ENCODE measurements at places on chromosomes 11 and 22. TPM values are rescaled to one million over a fixed set of nuclear protein-coding genes. Genes with fewer than 3 reads are reported as not detected.
A peak's percentile ranks its signal among the peaks of the same experiment; 100 is the strongest.

EMID1 gene
- polyA plus RNA-seq, result 25.5 TPM

TTC36 gene
- polyA plus RNA-seq, result 12.7 TPM

DNA sequence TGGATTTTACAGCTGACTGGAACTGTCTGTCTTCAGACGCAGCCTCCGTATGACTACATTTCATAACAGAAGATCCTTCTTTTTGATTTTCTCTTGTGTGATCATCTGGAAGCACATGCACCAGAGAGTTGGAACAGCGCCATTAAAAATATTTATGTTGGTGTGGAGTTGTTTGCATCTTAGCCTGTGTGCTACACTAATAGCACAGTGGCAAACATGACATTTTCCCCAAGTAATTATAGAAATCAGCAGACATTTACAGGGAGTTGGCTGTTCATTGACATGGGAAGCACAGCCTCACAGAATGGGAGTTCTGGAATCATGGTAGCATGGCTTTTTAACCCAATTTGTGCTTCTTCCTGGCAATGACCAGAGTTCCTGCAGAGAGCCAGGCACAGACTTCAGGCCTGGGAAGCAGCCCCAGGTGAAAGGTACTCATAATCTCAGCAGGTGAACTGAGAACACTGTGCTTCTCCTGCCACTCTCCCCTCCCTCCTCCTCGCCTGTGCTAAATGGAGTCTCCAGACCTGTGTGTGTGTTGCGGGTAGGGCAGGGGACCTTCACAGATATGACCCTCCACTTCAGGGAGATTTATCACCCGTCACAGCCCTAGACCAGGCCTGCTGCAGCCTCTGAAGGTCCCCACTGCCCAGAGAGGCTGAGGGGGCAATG, 82.8 kb upstream of the PLET1 start:
- DNase-seq, result no peak

- no peak for DNase-seq
Measured at GRCh38 chr11:119910051-119910450, 181.1 kb upstream of the NECTIN1 start.

DNA sequence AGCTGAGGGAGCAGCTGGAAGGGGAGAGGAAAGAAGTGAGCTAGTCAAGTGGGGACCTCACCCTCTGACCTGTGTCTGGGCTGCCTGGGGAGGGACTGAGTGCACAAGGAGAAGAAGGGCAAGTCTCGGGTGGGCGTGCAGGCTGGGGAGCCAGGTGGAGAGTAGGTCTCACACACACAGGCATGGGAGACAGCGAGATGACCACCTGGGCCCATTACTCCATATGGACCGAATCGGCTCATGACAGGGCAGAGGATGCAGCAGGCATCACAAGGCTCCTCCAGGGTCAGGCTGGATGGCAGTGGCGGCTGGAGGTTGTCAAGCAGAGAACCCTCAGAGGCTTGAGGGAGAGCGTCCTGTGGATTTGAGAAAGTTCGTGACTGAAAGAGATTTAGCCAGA, 63.5 kb downstream of the CEP164 start:
- DNase-seq, result no peak

DNA sequence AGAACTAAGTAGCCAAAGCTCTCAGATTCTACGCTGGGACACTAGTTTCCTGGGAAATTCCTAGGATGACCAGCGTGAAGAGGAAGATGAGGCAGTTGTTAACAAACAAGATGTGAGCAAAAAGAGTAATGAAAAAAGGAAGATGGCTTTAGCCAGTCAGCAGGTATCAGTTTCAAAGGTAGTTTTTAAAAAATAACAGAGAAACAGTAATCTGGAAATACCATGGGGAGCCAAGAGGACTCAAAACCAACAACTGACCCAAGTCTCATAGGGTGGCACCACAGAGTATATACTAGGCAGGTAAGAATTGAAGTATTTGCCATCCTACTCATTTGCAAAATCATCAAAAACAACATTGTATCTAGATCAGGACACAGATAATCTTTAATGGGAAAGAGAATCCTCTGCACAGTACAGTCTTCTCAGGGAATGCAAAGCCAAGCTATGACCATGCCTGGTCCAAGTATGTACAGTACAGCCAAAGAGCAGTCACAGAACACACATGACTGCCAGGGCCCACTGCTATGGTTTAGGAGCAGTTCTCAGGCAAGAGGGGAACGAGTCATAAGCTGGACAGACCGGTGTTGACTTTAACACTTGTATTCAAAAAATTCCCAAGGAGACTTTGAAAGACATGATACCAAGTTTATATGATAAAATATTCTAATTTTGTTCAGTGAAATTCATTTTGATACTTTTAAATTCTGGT, 20.6 kb downstream of the MSANTD4 start:
- DNase-seq, result no peak

- DNase-seq, result no peak
Measured at GRCh38 chr22:46287873-46288751, 8.6 kb upstream of the GTSE1 start.

GRCh38 chr11:8775332-8775731, 92.7 kb downstream of the RPL27A start:
- DNase-seq, result no peak

DNA sequence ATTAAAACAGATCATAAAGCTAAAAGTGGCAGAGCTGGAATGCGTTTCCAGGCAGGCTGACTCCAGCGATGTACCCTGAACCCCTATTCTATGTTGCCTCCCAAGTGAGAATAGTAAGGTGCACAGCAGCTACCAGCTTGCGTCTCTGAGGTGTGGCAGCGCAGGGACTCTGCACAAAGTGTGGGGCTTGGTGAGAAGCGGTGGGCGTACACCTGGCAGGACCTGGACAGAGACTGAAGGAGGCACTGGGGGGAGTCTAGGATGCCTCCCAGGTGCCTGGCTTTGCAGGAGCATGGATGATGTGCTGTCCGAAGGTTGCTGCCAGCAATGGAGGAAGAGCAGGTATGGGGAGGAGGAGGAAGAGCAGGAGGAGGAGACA, 42.9 kb downstream of the AMPD3 start:
- no peak for DNase-seq

GRCh38 chr11:69820441-69820840, 1.2 kb upstream of the FGF3 start:
- DNase-seq, result no peak

ANGPTL5 gene
- not detected for polyA plus RNA-seq

GRCh38 chr22:47030881-47031627, 268.6 kb downstream of the TBC1D22A start:
- DNase-seq, result no peak

DNA sequence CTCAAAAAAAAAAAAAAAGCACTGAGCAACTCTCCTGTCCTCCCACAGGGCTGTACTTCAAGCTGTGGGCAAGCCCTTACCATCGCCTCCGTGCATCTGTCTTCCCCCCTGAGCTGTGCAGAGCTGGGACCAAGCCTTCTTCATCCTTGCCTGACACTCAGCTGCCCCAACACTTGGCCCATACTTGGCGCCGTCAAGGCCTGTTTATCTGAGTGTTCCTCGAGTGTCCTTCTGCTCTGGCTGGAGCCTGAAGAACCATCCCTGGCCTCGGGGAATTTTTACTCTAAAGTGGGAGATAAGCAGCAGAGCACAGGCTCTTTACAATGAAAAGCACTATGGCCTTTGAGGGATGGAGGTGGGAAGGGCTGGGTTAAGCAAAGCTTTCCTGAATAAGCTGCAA, 1.6 kb upstream of the TIRAP start:
- DNase-seq, result no peak

- no peak for DNase-seq
Measured at GRCh38 chr22:41983513-41984405, 14.5 kb downstream of the SEPTIN3 start.

- DNase-seq, result no peak
Measured at GRCh38 chr11:73498343-73498742, 99.6 kb downstream of the FAM168A start.

MS4A4E gene
- polyA plus RNA-seq, result not detected

DNA sequence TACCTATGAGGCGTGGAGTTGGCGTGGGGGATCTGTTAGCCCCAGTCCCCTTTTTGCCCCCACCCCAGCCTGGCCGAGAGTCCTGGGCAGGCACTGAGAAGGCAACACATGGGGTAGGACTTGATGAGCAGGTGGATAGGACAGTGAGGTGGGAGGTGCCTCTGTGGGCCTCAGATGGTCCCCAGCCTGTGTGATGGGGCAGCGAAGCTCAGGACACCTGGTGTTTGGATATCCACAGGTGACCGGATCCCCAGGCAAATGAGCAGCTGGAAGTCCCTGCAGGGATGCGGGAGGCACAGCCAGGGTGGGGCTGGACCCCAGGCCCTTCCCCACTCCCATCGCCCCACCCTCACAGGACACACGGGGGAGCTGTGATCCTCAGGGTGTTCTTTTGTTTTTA, 9.7 kb downstream of the FBLN1 start:
- DNase-seq, result no peak

DNA sequence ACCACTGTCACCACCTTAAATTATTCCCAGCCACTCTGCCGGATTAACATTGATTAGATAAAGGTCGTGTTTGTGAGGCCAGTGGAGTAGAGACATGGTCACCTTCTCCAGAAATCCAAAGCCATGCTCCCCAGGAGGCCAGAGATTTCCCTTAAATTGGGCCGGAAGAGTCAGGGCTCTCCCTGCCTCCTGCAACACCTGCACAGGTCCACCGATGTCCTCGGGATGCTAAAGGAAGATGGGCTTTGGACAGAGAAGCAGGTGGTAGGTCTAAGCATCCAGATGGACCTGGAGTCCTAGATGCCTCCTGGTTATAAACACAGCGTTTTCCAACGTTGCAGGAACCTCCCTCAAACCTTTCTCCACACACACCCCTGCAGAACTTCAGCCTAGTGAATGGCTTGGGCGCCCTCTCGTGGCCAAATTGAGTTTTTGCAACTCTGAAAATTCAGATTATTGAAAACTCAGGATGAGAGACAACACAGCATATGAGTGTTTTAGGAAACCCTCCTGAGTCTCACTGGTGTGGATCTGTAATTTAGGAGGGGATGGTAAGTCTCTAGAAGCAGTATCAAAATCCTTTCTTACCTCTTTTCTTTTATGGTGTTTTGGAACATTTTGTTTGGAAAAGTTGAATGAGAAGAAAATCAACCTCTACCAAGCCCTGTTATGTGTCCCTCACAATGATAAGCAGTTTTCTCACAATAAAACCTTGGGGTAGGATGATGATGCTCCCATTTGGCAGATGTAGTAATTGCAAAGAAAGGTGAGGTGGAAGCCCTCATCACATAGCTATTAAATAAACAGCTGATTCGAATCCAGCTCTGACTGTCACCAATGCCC, 109.6 kb downstream of the RRAS2 start:
- DNase-seq, result peak; percentile 74

SCN4B gene
- polyA plus RNA-seq, result 1.4 TPM

- DNase-seq, result no peak
Measured at GRCh38 chr11:88807349-88807748, 258.4 kb downstream of the GRM5 start.

CD6 gene
- 0.24 TPM for polyA plus RNA-seq

DNA sequence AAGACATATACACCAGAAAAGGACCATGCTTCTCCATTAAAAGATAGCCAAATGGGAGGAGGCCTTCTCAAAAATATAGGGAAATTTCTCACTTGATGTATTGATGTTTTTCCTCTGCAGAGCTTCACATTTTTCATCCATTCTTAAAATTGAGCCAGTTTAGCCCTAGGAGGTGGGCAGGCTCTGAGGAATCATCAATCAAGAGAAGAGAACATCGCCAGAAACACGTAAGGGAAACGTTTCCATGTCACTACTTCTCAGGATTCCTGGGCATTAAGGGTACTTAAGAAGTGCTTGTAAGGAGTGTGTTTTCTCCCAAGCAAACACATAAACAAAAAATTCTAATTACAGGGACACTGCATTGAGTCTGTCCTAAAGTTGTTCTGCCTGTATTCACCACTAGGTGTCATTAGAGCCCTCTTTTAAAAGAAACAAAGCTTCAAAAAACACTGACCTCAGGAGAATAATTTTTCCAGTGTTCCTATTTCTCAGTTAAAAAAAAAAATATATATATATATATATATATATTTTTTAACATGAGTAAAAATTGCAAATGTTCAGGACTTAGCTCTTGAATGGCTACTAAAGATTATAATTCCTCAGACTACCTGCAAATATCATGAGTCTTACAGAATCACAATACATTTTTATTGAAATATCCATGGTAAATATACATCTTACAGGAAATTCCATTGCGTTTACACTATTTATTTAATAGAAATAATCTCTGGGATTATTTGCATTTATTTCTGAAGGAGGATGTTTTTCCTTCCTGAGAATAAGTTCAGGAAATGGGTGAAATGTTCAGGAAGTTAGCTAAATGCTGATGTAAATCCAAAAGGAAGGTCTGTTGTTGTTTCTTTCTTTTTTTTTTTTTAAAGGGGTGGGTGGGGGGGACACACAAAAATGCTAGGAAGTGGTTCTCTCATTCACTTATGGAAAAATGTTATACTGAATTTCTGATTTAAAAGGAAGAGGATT, 16.0 kb downstream of the FZD4 start:
- peak; percentile 90 for DNase-seq

DNA sequence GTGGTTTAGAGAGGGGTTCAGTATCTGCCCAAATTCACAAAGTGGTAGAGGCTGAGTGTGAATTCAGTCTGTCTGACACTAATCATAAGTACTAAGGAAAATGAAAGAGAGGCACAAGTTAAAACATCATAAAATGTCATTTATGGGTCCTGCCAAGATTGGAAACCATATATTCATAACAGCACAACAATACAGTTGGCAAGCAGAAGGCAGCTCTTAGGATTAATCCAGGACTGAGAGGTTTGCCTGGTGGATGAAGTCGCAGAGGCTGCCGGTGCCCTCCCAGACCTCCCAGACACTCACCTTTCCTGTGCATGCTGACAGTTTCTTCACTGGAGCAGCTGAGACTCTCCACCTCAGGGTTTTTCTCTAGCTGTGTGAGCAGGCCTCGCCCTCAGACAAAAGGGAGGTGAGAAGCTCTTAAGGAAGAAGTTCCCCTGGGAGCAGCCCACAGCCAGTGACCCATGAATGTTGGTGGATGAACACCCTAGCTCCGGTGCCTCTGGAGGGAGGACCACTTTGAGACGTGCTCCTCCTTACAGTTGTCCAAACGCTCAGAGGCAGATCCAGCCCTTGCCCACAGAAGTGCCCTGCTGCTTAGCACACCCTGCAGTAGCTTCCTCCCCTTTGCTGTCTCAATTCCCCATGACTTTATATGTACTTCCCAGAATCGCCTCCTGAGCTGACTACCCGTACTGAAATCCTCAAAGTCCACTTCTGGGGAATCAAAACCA, 43.7 kb downstream of the MAML2 start:
- DNase-seq, result no peak

CRYAB gene
- polyA plus RNA-seq, result 1,857 TPM

PNPLA5 gene
- not detected for polyA plus RNA-seq

GRCh38 chr11:22677153-22677903, 10.9 kb downstream of the GAS2 start:
- DNase-seq, result no peak

- no peak for DNase-seq
Measured at GRCh38 chr11:75840522-75840921, 25.5 kb downstream of the UVRAG start.

- no peak for DNase-seq
Measured at GRCh38 chr11:75481922-75482606, 43.7 kb downstream of the GDPD5 start.

CNIH2 gene
- not detected for polyA plus RNA-seq

STX3 gene
- polyA plus RNA-seq, result 57.2 TPM

Data from kidney (tissue), 22 donors.